ENCODE measurements at places on chromosomes 4 and X. TPM values are rescaled to one million over a fixed set of nuclear protein-coding genes. Genes with fewer than 3 reads are reported as not detected.

The SAP30 gene
- 37.1 TPM for total RNA-seq

The SPACA5 gene
- total RNA-seq, result not detected

The PCDH7 gene
- not detected for total RNA-seq

The DYNLT3 gene
- total RNA-seq, result not detected

The COX18 gene
- 46.5 TPM for total RNA-seq

The KLHL4 gene
- total RNA-seq, result not detected

All from G401 (cell line).